ENCODE measurements at places on chromosomes 7 and 10. TPM values are rescaled to one million over a fixed set of nuclear protein-coding genes. Genes with fewer than 3 reads are reported as not detected.

GIMAP8 gene
- 42.3 TPM for total RNA-seq

ADARB2 gene
- total RNA-seq: 1.2 TPM

TRPV6 gene
- total RNA-seq: 0.38 TPM

DLG5 gene
- total RNA-seq: 19.3 TPM

TMEM236 gene
- 5.0 TPM for total RNA-seq

TMEM270 gene
- total RNA-seq: not detected
